Dermis microvascular lymphatic vessel endothelial cell (primary cell): ENCODE measurements at places on chromosomes 5 and 9. TPM values are rescaled to one million over a fixed set of nuclear protein-coding genes. Genes with fewer than 3 reads are reported as not detected.

FOCAD gene
- total RNA-seq = 76.6 and 85.2 TPM in 2 replicates

COMMD10 gene
- total RNA-seq = 37.7 and 38.2 TPM in 2 replicates

CORO2A gene
- 0.51 TPM in 2 replicates for total RNA-seq

CDH9 gene
- not detected in 2 replicates for total RNA-seq

PCDHA6 gene
- 0.25 TPM in 1 of 2 replicates, not detected in the other for total RNA-seq
